ENCODE measurements at places on chromosomes 1 and 21. TPM values are rescaled to one million over a fixed set of nuclear protein-coding genes. Genes with fewer than 3 reads are reported as not detected.
A peak's percentile ranks its signal among the peaks of the same experiment; 100 is the strongest.

GRCh38 chr1:30320581-30320890 lies 402.8 kb downstream of the MATN1 start:
- no peak for DNase-seq

RBM11 gene
- 7.4 TPM for total RNA-seq

- DNase-seq, result no peak
Measured at GRCh38 chr1:167697667-167698141, 24.1 kb upstream of the MPZL1 start.

KRTAP12-2 gene
- not detected for total RNA-seq

KRTAP21-2 gene
- total RNA-seq, result not detected

DNA sequence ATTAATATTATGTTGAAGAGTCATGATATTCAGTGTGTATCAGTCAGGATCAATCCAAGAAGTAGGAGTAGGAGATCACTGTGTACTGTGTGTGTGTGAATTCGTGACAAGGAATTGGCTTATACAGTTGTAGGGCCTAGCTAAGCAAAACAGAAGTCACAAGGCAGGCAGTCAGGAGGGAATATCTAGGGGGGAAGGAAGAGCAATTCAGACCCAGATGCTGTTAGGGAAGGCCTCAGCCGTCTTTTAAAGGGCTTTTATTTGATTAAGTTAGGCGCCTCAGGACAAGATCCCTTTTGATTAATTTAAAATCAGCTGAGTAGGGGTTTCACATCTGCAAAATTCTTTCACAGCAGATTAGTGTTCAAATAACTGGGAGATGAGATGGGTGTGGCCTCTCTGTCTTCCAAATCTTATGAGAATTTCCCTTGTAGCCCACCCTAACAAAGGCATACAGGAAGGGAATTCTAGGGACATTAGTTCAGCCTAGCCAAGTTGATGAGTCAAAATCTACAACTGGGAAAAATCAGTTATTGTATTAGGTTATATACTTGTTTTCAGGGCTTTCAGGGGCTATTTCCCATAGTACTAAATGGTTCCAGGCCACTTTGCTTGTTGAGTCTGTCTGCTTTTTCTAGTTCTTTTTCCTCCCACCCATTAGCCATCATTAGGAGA lies 47.4 kb downstream of the ALG6 start:
- no peak for DNase-seq

RIPPLY3 gene
- 0.18 TPM for total RNA-seq

GRCh38 chr21:40562242-40563002 lies 284.5 kb downstream of the DSCAM start:
- DNase-seq, result no peak

GRCh38 chr1:186225096-186225495 lies 150.0 kb downstream of the TPR start:
- no peak for DNase-seq

- DNase-seq, result no peak
Measured at GRCh38 chr1:192807211-192808162, 1.4 kb upstream of the RGS2 start.

GRCh38 chr1:198162091-198162767 lies 5.4 kb downstream of the NEK7 start:
- no peak for DNase-seq

DNA sequence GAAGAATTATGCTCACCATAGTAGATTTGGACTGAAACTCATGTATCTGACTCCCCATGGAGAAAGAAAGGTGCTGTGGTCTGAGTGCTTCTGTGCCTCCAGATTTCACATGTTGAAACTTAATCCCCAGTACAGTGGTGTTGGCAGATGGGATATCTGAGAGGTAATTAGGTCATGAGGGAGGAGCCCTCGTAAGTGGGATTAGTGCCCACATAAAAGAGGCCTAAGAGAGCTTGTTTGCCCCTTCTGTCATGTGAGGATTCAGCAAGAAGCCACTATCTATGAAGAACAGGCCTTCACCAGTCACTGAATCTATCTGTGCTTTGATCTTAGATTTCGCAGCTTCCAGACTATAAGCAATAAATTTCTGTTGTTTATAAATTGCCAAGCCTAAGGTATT lies 150.1 kb downstream of the PLPP3 start:
- DNase-seq, result no peak

DNA sequence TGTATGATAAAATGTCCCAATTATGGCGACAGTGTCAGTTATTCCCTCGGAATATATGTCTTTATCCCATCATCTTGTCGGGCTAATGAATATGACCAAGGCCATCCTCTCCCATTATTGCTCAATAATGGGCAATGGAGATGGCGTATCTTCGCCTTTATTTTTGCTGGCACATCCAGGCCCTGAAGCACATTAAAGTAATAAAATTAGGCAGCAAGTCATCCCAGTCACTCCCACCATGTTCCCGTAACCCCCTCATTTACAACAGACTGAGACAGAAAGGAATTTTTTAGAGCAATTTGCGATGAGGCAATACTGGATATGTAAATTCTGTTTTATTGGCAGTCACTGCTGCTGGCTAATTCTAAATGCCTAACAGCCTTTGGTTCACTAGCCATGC lies 35.3 kb downstream of the CLIC6 start:
- no peak for DNase-seq

DNA sequence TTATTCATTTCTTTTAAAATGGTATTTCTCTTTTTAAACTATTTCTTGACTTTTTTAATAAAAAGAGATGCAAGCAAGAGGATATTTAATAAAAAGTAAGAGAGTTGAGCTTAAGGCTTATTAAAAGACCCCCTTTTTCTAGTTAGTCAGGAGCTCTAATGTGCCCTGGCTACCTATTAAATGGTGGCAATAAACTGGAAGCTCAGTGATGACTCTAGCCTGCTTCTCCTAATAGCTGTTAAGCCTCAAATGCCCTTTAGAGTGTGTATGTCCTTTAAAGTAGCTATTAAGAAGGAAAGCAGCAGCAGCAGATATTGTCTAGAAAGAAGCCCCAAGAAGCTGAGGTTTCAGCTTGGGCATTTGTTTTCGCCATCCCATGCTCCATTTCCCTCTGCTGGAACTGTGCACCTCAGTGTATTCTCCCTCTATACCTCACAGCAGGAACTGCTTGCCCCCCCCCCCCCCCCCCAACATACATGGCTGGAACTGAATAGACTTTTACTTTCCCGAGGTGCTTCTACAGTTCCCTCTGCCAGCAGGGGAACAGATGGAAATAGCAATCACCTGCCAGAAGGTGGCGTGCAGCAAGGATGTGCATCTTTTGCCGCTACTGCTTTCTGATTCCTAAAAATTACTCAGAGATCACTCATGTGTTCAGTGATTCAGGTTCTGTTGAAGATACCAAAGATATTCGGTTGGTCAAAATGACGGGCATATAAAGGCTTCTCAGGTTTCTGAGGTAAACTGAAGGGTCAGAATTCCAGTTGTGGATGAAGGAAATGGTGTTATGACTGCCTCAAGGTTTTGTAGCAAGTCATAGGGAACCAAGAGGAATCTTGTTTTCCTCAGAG lies 2.5 kb downstream of the RGS4 start:
- DNase-seq, result no peak

GRCh38 chr1:100584761-100585745 lies 47.1 kb downstream of the GPR88 start:
- DNase-seq, result no peak

PIGR gene
- total RNA-seq, result 0.05 TPM

- peak; percentile 65 for DNase-seq
Measured at GRCh38 chr1:181159451-181160140, 71.1 kb downstream of the IER5 start.

HSF2BP gene
- total RNA-seq, result 0.57 TPM

F3 gene
- total RNA-seq, result not detected

Measured in activated naive CD4-positive, alpha-beta T cell treated with anti-CD3 and anti-CD28 coated beads, Interleukin-2, amount 50 U/mL, for 72 hours (primary cell).